Nucleus accumbens (tissue), 56 donors: ENCODE measurements at places on chromosomes 2 and 18.

DNA sequence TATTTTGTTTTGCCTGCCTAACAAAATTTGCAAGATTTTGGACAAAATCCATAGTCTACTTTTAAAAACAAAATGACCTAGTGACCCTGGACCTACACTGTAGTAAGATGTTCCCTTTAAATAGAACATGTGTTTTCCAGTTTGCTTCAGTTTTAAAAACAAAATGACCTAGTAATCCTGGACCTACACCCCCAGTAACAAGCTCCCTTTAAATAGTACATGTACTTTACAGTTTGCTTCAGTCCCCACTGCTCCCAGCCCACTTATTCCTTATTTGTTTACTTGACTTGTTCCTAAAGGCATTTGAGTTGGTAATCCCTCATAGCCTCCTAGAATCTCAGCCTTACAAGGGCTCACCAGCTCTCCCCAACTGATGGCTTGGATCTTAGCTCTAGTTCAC, 34.5 kb upstream of the HTR2B start:
- no peak for DNase-seq

DNA sequence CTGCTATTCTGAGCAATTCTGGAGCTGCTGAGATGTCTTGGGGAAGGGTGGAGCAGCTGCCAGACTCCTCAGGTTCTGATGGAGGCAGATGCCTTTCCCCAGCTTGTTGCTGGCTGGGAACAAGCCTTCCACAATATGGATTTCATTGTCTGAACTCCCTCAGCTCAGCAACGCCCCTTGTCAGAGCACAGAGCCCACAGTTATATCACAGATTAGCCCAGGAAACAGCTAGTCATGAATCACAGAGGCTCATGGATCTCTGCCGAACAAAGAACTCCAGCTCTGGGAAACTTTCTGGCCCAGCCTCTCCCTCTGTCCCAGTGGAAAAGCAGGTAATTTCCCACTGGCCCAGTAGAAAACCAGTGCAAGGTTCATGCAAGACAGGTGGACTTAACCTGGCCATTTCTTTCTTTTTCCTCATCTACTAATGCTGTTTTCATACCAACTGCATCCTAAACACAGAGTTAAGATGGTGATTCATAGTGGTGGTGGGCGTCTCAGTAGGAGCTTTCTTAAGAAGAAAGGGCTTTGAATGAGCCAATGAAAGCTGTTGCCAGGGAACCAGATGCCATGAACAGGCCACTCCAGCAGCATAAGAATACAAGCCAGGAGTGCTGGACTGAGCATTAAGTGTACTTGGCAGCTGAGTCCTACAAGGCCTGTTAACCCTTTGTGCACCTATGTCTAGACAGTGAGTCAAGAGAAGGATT, 8.7 kb upstream of the KIAA2012 start:
- DNase-seq = peak; percentile 65

GRCh38 chr2:231722721-231723307, 14.5 kb downstream of the PTMA start:
- DNase-seq = no peak

- no peak for DNase-seq
Measured at GRCh38 chr2:241390301-241391206, 34.5 kb downstream of the FARP2 start.

DNA sequence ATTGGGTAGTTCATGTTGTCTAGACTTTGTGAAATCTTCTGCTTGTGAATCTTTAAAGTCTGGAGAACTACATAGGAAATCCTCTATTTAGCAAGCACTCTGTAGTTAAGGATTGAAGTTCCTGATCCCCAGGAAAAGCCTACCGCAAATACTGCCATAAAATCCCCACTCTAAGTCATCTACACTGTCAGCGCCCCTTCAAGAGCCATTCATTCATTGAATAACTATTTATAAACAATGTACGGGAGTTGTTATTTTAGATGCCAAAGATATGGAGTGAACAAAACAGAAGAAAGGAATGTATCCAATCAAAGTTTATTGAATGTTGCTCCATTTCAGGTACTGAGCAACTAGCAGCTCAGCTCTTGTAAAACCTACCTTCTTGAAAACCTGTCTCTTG, 36.5 kb upstream of the SLC39A10 start:
- no peak for DNase-seq

DNA sequence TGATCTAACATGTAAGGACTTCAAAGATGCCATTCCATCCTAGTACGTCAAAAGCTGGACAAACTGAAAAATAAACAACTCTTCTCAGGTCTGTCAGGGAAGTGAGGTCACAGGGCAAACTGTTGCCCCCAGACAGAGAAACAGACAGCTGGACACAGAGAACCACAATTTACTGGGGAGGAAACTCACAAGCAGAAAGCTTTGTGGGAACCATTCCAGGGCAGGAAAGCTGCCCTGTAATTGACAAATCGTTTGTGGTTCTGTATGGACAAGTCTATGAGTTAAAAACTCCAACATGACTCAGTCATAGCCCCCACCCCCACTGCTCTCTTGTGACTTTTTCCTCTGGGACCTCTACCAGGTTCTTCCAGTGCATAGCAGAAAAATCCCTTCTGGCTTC, 28.4 kb downstream of the MCEE start:
- no peak for DNase-seq

DNA sequence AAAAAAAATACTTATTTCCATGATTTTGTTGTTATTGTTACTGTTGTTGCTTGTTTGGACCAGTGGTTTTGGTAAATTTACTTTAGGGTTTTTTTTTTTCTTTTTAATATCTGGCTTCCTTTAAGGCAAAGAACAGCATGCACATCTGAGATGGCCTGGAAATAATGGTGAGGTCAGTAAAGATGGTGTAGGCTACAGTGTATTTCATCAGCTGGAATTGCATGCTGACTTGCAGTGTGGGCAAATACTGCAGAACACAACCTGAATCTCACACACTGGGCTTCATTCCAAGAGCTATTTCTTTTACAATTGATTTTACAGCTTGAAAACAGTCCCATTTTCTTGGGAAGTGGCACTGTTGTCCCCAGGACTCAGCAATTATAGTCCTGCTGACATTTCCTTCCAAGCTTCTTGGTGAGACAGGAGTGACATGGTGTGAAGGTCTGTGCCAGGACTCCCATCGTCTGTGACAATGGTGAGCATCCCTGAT, 376.1 kb upstream of the SOX11 start:
- DNase-seq = no peak

DNA sequence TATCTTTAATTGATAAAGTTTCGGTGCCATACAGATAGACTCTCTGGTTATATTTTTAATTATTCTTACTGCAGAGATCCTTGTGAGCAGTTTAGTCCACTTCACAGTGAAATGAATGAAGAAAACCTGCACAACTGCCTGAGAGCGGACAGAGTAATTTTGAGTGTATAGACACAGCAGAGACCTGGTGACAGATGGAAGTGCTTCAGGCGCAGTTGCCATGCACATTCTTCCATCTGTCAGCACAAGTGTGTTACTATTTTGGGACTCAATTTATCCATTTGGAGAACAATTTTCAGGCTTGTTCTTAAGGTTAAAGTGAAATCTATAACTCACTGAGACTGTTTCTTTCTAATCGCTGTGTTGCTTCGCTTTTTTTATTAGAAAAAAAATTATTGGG, 147.8 kb upstream of the SPHKAP start:
- DNase-seq = no peak

- DNase-seq = no peak
Measured at GRCh38 chr18:26646901-26647300, 98.5 kb upstream of the KCTD1 start.

DNA sequence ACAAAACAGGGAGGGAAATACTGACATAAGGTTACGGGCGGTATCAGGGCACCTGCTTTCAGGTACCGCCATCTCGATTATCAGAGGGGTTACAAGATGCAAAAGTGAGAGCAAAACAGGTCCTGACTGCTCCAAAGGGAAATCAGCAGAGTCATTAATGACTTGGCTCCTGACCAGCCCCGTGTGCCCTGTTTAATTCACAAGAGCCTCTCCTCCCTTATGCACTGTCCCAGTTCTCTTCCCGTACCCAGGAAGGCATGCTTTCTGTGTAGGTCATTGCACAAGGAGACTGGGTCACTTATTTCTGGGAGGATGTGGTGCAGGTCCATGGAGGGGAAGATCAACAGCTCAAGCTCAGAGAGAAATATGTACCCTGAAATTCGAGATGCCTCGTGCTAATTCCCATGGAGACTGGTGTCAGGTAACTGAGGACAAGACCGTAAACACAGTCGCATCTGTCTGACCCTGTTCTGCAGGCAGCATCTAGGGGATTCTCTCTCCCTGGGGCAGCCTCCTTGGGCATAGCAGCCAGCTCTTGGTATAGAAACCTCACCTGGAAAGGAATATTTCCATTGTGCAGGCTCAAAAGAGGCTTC, 79.9 kb downstream of the HNRNPLL start:
- no peak for DNase-seq

DNA sequence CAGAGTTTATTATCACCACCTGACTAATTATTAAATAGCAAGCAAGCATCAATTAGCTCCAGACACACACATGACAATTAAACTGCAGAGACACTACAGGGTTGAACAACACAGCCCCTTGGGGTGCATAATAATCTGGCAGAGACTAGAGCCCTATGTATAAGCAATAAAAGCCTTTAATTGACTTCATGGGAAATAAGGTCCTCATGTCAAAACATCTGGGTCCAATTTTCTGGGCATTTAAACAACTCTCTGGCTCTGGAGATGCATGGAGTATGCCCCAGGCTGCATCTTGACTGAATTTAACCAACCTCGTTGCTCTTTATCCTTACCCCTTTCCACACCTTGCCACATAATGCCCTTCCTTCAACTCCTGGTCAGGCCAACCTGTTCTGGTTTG, 270.7 kb upstream of the THUMPD2 start:
- no peak for DNase-seq

GRCh38 chr2:35168351-35168750, 1187.2 kb upstream of the CRIM1 start:
- no peak for DNase-seq

- DNase-seq = no peak
Measured at GRCh38 chr2:28557389-28558131, 61.7 kb downstream of the PLB1 start.

DNA sequence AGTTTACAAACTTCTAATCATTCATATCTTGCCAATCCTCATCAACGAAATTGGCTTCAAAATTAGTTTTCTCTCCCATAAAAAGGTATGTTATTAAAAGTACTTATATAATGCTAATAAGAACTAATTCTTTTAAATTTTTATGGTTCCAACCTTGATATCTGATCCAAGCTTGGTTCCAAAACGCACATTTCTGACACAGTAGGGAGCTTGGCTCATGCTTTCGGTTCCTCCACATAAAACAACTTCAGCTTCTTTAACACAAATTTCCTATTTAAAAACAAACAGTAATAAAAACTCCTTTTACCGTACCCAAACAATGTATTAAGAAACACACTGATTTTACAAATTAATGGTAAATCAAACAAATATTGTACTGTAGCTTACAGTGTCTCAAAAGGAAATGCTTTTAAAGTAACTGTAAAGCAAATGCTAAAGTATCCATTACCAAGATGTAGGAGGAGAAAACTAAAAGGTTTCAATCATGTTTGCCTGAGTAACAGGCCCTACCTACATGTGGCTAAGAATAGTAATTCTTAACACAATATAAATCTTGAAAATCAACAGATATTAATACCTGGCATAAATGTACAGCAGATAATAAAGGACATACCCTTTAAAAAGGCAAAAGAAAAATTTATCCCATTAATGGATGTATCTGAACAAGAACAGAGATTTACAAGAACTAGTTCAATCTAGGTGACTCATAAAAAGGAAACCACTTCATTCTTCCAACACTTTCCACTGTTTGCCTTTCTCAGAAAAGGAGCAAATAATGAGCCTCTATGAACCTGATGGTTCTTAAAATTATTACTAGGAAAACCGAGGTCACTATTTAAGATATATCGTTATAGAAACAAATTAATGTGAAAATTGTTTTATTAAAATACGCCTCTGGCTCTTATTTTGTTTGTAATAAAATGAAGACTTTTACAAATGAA, 17.5 kb downstream of the ACAA2 start:
- DNase-seq = no peak

- DNase-seq = no peak
Measured at GRCh38 chr2:200782251-200782650, 29.5 kb upstream of the BZW1 start.

DNA sequence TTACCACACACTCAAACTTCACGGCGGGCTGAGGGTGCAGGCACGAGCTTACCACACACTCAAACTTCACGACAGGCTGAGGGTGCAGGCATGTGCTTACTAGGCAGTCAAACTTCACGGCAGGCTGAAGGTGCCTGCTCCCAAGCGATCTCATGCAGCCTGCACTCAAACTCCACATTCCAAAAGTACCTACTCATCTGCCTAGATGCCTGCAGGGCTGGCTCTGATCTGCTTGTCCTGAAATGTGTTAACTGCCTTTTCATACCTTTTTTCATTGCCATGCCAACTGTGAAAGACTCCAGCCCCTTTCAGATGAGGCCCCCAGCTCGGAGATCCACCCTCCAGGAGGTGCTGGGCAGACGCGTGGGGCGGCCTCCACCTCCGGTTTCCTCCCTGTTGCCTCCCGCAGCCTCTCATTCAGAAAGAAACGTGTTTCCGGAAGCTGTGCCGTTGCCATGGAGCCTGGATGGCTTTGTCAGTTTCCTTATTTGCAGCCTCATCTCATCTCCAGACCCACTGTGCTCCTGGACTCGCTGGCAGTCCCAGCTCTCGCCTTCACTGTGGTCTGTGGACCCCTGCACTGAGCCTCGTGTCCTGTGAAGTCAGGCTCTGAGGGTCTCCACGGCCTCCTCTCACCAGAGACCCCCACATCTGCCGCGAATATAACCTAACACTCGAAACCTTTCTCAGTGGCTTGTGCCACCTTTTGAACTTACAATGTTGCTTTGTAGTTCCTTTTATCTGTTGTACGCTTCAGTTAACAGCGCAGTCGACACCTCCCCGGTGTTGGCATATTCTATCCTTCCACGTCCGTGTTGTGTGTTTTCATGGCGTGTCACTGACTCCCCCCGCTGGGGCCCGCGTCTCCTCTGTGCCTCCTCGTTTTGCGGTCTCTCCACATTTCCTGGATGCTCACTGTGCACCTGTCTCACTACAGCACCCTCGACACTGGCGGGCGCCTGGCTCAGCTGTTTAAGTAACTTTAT, 106.1 kb upstream of the ALKAL2 start:
- DNase-seq = peak; percentile 7
